Stimulated activated CD8-positive, alpha-beta memory T cell treated with anti-CD3 and anti-CD28 coated beads, Interleukin-7, amount 100 ng/mL, for 1 hour (primary cell): ENCODE measurements at places on chromosomes 11 and 22.

- DNase-seq, result no peak
These were observed 36.2 kb downstream of the UVRAG start for GRCh38 chr11:75851203-75851602.

DNA sequence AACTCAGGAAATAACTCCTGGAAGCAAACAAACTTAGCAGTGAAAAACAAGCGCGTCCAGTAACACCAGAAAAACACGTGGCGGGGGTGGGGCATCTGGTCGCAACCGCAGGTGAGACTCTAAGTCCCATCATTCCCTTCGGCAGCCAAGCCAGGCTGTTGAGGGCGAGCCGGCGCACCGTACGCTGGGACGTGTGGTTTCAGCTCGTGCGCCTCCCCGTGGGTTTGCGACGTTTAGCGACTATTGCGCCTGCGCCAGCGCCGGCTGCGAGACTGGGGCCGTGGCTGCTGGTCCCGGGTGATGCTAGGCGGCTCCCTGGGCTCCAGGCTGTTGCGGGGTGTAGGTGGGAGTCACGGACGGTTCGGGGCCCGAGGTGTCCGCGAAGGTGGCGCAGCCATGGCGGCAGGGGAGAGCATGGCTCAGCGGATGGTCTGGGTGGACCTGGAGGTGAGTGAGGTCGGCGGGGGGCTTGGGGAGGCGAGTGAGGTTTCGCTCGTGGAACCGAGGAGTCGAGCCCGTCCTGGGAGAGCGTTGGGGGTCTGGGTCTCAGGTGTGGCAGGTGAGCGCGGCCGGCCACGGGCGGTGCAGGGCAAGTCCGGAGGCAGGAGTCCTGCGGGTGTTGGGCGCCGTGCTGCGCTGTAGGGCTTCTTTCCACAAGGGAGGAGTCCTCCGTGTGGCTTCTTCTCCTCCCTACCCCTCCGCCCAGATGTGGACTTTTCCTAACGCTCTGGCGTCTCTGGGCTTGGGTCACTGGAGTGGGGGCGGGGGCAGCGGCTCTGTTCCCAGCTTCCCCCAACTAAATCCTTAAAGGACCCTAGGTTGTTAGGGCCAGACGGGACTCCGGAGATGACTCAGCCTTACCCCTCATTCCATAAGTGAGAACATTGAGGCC, at the start of gene REXO2:
Gene REXO2, plus strand, starts transcription at position 239 of the 892 bp plus-strand sequence. Its CDS starts 62 bp downstream, at position 301.
- DNase-seq, result peak; percentile 85

DNA sequence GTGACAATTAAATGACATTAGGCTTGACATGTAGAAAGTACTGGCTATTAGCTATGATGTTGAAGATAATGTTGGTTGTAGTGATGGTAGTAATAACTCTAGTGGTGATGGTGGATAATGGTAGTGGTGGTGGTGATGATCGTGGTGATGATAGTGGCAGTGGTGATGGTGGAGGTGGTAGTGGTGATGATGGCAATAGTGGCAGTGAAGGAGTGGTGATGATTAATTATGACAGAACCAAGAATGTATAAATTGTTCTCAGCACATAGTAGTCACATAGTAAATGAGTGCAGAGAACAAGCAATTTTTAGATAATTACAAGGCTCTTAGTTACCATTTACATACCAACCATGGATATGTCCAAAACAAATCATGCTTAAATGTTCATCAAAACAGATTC, 5.3 kb upstream of the CD44 start:
- DNase-seq, result no peak

DNA sequence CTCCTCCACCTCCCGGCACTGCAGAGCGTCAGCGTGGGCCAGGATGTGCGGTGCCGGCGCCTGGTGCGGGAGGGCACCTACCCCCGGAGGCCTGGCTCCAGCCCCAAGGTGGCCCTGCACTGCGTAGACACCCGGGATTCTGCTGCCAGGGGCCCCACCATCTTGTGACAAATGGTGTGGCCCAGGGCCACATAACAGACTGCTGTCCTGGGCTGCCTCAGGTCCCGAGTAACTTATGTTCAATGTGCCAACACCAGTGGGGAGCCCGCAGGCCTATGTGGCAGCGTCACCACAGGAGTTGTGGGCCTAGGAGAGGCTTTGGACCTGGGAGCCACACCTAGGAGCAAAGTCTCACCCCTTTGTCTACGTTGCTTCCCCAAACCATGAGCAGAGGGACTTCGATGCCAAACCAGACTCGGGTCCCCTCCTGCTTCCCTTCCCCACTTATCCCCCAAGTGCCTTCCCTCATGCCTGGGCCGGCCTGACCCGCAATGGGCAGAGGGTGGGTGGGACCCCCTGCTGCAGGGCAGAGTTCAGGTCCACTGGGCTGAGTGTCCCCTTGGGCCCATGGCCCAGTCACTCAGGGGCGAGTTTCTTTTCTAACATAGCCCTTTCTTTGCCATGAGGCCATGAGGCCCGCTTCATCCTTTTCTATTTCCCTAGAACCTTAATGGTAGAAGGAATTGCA, 13.5 kb downstream of the TSKU start:
- no peak for DNase-seq

- DNase-seq, result no peak
These were observed 1.2 kb downstream of the SERGEF start for GRCh38 chr11:18011633-18012032.
